ENCODE measurements at places on chromosomes 12 and 14. TPM values are rescaled to one million over a fixed set of nuclear protein-coding genes. Genes with fewer than 3 reads are reported as not detected.

KIF26A gene
- total RNA-seq = 4.3 TPM

DNA sequence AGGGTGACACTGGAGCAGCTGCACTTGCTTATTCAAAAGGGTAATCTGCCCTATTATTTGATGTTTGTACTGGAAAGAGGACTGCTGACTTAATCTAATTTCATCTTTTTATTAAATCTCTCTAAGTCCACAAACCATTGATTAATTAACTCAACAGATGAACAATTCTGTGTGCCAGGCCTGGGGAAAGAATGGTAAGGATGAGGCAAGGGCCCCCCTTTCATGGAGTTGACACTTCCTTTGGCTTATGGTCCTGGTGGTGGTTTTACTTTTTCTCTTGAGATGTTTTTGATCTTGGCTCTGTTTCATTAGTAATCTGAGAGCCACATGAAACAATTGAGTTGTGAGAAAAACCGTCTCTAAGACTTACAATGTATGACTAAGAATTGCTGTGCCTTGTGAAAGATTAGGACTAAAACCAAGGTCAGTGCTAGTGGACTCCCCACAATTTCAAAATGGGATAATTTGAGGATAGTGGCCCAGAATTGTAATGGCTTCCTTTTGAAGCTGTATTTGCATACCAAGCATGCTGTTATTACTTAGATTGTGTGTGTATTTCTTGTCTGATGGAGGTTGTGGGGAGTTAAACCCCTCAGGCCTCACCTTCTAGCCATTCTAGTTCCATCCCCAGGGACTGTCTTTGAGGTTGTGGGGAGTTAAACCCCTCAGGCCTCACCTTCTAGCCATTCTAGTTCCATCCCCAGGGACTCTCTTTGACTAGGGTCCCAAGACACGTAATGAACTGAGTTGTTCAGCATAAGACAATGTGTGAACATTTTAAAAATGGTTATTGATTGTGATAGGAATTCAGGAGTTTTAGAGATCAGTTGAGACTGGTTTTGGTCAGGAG is 52.5 kb upstream of the EVL start:
- no peak for DNase-seq

DNA sequence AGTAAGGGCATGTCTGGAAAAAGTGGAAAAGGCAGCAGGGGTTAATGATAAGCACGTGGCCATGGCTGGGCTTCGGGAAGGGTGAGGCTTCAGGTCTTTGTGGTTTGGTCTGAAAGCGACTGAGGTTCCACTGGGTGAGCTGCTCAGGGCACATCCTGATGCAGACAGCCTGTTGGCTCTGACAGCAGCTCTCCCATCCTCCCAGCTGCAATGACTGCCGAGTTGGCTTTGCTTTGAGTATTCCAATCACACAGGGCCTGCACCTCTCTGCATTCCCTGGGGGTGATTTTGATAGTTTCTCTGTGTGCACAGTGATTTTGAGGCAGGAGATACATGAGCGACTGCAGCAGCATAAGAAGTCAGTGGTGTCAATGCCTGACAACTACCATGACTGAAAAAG is 390.7 kb downstream of the APAF1 start:
- DNase-seq = no peak

DNA sequence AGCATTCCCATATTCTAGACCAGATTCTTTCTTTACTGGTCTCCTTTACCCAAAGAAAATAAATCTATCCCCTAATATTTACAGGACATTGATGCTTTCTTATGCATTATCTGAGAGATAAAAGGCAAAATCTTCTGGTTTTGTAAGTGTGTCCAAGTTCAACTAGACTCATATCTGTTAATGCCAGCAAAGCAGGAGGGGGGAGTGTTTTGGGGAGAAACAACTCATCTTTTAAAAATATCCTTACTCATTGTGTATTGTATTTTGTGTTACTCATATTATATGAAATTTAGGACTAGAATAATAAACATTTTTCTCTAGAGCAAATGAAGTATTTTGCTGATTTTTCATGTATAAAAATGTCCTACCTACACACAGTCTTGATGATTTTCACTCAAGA is 54.8 kb downstream of the SAMD4A start:
- DNase-seq = no peak

GRCh38 chr12:106987846-106988245 is 900 bp upstream of the MTERF2 start:
- DNase-seq = no peak

- no peak for DNase-seq
Observed at GRCh38 chr14:89899917-89900663, 54.4 kb downstream of the EFCAB11 start.

MYH6 gene
- total RNA-seq = not detected

GRCh38 chr12:89309440-89309802 is 42.9 kb downstream of the DUSP6 start:
- no peak for DNase-seq

KRT82 gene
- total RNA-seq = not detected

GALNT16 gene
- 20.4 TPM for total RNA-seq

SERPINA3 gene
- 3.0 TPM for total RNA-seq

GRCh38 chr14:51203881-51204280 is 36.2 kb upstream of the TMX1 start:
- no peak for DNase-seq

DNA sequence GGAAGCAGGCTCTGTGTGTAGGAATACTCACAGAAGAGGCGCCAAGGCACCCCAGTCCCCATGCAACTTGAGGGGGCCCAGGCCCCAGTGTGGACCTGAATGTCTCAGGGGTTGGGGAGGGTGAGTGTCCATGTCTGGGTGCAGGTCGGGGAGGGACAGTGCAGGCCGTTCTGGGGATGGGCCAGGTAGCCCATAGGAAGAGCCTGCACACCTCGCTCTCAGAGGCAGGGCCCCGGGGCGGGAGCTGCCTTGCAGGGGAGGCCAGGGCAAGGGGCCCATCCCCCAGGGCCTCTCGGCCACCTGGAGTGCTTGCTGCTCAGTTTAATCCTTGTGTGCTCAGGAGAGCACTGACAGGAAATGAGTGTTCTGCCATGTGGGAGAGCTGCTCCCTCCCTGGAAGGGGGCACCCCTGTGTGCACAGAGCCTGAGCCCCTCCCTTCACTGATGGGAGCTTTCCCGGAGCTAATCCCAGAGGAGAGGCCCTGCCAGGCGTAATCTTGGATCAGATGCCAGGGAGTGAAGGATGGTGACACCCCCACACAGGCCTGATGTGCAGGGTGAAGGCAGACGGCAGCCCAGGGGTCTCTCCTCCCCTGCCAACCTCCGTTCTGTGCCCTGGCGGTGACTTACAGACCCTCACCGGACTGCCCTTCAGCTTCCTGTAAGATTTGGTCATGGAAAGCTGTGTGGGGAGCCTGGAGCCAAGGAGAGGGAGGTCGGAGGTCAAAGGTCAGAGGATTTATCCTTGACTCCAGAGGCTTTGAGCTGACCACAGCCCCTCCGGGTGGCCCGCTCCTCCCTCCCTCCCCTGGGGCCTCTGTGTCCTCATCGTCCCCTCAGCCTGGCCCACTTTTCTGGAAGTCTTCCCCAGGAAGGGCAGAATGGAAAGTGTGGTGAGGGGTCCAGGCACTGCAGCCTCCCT is 24.4 kb upstream of the FBRSL1 start:
- no peak for DNase-seq

DNA sequence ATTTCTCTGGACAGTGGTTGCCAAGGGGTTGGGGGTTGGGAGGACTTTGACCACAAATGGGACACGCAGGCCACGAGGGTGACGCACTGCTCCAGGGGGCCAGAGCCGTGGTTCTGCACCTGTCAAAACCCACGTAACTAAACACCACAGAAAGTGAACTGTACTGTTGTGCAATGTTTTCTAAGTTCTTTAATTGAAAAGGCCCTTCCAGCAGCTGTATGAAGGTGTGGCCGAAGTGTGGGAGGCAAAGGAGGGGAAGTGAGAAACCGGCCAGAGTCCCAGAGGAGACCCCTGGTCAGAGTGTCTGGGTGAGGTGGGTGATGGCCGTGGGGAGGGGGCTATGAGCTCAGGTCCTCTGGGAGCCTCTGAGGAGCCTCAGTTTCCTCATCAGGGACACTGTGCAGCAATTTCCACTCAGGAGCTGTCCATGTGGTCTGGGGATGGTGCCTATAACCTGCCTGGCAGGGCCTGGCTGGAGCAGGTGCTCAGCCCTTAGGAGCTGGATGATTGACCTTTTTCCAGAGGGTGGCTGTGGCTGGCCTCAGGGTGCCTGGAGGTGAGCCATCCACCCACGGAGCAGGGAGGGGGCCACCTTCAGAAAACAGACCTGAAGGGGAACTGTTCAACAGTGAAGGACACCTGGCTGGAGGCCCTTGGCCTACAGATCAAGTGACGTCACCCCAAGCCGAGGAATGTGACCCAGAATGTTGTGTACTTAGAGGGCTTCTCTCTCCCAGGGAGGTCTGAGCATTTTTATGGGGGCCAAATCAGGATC is 9.8 kb upstream of the BDKRB2 start:
- no peak for DNase-seq

GRCh38 chr12:48995086-48995879 is 3.9 kb downstream of the DDN start:
- DNase-seq = peak; percentile 89

PGAM5 gene
- 19.9 TPM for total RNA-seq

DNA sequence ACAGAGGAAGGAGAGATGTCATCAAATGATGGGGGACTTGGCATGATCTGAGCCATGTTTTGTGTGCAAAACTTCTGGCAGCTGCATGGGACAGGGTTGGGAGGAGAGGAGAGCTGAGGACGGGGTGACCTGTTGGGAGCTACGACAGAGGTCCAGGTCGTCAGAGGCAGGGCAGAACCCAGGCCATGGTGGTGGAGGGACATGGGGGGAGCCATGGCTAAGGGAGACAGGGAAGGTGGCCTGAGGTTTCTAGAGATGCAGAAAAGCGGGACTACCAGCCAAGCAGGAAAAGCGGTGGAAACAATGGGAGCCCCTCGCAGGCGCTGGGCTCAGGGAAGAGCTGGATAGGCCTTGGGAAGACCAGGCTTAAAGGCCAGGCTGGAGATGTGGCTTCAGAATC is 88.3 kb downstream of the DICER1 start:
- no peak for DNase-seq

BCL2L14 gene
- total RNA-seq = not detected

PPFIA2 gene
- 75.3 TPM for total RNA-seq

- no peak for DNase-seq
Observed at GRCh38 chr12:26188127-26188526, 7.2 kb upstream of the SSPN start.

GRCh38 chr12:112341046-112341825 is 41.0 kb downstream of the HECTD4 start:
- peak; percentile 73 for DNase-seq

DNA sequence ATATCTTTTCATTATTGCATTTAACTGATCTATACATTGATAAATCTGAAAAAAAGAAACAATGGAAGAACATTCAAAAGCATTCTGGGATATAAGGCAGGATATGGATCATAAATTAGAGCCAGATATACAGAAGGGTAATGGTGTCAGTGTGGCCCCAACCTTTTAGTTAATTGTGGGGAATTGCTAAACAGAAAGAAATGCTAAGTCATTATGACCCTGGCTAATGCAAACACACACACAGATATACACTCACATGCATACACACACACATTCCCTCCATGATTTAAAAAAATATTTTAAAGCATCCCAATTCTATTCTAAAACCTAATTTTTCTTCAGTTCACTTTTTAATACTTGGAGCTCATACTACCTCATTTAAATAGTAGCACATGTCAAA is 404.5 kb downstream of the BCAT1 start:
- no peak for DNase-seq

DNA sequence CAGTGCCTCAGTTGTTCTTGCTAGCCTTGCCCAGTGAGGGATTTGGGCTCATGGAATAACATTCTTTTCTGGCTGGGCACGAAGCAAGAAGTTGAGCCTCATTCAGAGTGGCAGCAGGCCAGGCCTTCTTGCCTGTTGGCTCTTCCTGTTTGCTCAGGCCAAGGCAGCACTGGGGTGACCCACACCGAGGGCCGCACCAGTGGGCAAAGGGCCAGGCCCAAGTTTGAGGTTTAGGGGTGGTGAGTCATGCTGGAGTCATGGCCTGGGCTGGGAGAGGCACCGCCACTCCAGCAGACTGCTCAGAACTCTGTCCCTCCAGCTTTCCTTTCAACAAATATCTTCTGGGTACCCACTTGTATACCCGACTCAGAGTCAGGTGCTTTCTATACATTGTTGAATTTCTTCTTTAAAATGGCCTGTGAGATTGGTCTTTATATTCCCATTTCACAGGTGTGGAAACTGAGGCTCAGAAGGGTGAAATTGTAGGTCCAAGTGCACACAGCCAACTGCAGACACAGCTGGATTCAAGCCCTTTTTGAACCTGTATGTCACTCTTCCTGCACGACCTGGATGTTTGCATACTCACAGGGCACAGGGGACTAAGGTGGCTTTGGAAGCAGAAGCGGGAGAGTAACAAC is 279.4 kb downstream of the FOXN3 start:
- no peak for DNase-seq

ZC2HC1C gene
- 9.0 TPM for total RNA-seq

- DNase-seq = no peak
Observed at GRCh38 chr14:104174051-104174450, 35.7 kb downstream of the KIF26A start.

GRCh38 chr14:26143057-26143456 is 454.8 kb downstream of the NOVA1 start:
- no peak for DNase-seq

DNA sequence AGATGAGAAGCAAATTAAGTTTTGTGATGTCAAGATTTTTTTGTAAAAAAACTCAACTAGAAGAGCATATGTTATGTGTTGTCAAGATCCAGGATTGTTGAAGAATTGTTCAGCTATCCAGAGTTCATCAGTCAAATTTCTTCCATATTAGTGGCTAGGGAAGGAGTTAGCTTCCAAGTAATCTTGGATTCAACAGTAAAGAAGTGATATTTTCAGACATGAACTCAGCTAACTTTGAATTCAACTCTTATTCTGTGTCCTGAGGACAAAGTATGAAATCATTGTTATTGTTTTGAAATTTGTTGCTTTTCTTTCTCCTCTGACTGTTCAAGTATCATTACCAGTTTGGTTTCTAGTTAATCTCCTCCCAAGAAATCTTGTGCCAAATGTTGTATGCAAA is 589.3 kb upstream of the NOVA1 start:
- no peak for DNase-seq

DNA sequence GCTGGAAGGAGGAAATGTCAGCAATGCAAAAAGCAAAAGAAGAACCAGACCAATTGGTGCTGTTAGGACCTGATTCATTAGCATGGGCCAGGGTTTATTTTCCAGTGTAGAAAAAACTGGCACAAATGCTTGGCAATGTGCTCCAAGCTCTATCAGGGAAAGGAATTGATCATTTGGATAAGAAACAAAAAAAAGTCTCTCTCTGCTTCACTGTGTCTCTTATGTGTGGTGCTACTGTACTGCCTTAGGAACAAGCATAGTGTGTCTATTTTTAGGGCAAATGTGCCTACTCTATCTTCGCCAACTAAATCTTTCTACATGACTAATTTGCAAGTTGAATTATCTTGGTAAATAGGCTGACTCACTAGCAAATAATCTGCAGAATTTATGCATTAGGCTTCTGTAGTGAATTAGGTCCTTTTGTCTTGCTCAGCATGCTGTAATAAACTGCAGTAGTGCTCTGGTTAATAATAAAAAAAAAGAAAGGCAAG is 236.7 kb downstream of the MDGA2 start:
- peak; percentile 82 for DNase-seq

KCNK13 gene
- total RNA-seq = 2.0 TPM

- no peak for DNase-seq
Observed at GRCh38 chr12:63410197-63410596, 258.1 kb downstream of the DPY19L2 start.

GRCh38 chr12:64760808-64761573 is 1.8 kb upstream of the GNS start:
- no peak for DNase-seq

EFS gene
- total RNA-seq = 11.1 TPM
